IMR-90 (cell line): ENCODE measurements at places on chromosomes 16 and 17. TPM values are rescaled to one million over a fixed set of nuclear protein-coding genes. Genes with fewer than 3 reads are reported as not detected.
A peak's percentile ranks its signal among the peaks of the same experiment; 100 is the strongest.

- DNase-seq = peak; percentile 35
These were observed 3.0 kb upstream of the ZNF213 start for GRCh38 chr16:3131755-3132377.

- DNase-seq = peak; percentile 72
These were observed 19.7 kb upstream of the MEIOC start for GRCh38 chr17:44636562-44636961.

GRCh38 chr17:42171831-42172230 lies 9.1 kb downstream of the KCNH4 start:
- DNase-seq = no peak

DNA sequence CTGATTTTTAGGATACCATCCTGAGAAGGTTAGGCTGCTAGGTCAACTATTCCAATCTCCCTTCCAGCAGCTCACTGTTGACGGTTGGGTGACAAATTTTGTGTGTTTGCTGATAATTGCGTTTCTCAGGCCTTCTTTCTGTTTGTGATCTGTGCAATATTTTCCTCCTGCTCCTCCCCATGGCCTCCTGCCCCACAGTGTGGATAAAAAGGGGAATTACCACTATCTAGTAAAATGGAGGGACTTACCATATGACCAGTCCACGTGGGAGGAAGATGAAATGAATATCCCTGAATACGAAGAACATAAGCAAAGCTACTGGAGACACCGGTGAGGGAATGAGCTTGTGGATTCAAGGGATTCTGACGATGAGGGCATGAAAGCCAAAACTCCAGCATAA lies 9.2 kb downstream of the CHD3 start:
- DNase-seq = peak; percentile 77

- peak; percentile 17 for DNase-seq
These were observed 166.2 kb downstream of the XYLT1 start for GRCh38 chr16:17304491-17305119.

DNA sequence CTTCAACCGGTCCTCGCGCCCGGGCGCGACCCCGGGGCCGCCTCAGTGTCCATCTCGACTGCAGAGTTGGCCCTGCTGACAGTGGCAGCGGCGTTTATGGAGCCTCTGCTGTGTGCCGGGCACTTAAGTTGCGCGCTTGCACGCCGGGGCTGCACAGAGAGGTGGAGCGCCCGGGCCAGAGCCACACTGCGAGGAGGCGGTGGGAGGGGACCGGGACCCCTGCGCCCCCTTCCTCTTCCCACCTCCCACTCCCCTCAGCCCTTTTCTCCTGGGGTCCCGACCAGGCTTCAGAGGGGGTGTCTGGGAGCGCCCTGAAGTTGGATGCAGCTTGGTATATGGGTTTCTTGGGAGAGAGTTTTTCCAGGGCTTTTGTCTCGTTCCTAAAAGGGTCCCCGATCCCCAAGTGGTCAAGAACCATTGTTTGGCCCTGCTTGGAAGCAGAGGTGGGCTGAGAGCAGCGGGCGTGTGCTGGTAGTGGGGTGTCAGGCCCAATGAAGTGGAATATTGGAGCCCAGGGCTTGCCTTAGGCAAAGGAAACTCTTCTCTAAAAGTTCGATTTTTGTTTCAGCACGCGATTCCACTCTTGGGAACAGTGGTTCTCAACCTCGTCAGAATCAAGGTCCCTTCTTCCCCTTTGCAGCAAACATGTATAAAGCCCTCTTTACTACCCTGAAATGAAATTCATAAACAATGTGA lies 605 bp downstream of the MRTFB start:
- DNase-seq = no peak

- DNase-seq = no peak
These were observed 9.9 kb upstream of the MVD start for GRCh38 chr16:88672776-88673175.

Gene KRT12
- total RNA-seq = not detected in 2 replicates

Gene TPPP3
- 0.54 and 0.56 TPM in 2 replicates for total RNA-seq

DNA sequence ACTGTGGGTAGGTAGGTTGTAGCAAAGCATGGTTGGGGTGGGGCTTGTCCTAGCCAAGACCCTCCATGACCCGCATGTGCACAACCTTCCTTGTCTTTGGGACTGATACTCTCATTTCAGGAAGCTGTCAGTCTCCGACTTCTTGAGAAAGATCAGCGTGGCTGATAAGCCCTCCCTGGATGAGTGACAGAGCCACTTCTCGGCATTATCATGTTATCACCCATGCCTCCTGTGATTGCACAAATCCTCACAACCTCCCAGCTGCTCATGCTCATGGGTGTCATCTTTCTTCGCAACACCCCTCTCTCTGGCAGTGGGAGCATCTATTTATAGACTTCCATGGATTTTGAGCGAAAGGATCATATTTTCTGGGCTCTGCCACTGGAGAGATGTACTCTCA lies 314.2 kb downstream of the FOXL1 start:
- peak; percentile 59 for DNase-seq

DNA sequence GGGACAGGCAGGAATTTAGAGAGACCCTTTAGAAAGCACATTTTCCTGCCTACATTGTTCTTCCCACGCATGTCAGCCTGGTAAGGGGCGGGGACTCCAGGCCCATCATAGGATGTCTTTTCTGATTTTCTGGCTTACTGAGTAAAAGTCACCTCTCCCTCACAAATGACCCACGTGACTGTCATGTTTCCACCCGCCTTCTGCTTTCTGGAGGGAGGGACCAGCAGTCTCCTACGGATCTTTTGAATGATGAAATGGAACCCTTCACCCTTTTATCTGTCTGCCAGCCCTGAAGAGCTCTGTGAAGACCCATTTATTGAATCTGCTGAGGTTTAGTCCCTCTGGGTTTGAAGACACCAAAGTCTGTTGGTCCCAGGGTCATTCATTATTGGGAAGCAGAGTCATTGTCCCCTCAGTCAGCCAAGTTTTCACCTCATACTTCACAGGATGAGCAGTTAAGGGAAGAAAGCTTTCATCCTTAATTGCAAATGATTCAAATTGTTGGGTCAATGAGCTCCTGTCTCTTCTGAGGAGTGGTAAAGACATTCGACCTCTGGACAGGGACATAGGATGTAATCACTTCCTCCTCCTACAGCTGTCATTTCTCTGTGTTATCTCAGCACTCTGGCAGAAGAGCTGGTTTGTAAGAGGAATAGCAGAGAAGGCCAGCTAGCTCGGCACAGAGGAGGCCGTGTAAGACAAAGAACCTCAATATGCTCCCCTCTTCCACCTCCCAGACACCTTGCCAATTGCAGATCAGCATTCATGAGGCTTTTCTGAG lies 446.1 kb downstream of the HS3ST3B1 start:
- no peak for DNase-seq

Gene ARSG
- 2.9 and 3.1 TPM in 2 replicates for total RNA-seq

Gene CEMP1
- total RNA-seq = not detected in 2 replicates

DNA sequence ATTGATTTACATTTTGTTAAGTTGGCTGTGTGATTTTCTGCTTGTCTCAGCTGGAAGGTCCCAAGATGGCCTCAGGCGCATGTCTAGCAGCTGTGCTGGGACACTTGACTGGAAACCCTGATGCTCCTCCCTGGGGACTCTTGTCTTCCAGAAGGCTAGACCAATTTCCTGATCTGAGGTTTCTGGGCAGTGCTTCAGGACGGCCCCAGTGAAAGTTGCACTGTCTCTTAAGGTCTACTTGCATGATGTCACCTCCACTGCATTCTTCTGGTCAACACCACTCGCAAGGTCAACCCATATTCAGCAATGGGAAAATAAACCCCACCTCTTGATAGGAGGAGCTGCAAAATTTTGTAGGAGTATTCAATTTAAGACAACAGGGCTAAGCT lies 116.0 kb downstream of the SALL1 start:
- no peak for DNase-seq

- no peak for DNase-seq
These were observed 12.4 kb upstream of the CYB561 start for GRCh38 chr17:63458478-63458877.

Gene KRTAP17-1
- not detected in 2 replicates for total RNA-seq

DNA sequence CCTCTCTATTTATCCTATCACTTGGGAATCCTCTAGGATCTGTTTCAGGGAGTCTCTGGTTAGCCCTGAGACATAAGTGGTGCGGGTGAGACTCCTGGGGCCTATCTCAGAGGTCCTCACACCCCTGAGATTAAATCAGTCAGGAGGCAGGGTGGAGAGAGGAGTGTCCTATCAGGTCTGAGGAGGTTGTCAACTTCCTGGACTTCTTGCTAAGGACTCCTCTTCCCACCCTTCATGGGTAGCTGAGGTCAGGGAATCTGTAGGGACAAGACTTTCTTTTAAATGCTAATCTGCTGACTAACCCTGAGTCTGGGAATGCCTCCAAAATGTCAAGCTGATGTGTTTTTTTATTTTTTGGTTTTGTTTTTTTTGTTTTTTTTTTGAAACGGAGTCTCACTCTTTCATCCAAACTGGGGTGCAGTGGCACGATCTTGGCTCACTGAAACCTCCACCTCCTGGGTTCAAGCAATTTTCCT lies 6.6 kb upstream of the ARMC5 start:
- DNase-seq = peak; percentile 94

DNA sequence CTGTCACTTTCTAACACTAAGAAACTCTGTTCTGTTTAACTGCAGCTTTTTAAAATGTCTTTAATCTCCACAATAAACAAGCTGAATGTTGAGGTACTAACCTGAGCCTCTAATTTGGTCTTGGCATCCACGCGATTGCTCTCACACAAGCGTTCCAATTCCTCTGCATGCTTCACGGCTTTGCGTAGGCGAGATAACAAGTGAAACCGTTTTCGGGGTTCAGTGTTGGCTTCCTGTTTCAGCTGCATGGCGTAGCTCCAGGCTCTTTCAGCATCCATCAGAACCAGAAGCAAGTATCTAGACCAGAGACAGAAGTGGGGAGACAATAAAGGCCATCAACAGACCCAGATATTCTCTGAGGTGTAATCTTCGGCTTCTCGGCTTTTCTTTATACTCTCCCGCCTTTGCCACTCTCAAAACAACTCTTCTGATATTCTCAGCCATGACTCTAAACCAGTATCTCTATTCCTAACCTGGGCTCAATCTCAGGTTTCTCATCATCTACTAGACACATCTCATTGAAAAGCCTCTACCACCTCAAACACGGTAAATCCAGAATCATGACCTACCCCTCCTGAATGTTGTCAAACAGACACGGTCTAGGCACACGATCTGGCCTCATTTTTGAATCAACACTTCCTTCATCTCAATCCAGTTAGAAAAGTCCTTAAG lies 8.3 kb downstream of the SRP68 start:
- no peak for DNase-seq

- no peak for DNase-seq
These were observed 1.6 kb downstream of the ACTG1 start for GRCh38 chr17:81510785-81511553.

DNA sequence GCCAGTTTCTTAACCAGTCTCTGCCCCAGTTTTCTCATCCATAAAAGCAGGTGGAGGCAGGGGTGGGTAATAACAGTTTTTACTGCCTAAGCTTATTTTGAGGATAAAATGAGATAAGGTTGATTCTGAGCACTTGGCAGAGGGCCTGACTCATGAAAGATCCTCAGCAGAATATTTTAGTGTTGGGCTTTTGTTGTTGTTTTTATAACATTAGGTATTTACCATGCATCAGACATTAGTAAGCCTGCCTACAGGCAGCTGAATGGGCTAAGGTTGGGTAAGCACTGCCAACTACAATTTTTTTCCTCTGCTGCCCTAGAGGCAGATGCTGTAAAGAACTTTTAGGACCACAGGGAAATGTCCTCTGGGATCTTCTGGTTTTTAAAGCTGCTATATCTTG lies 43.1 kb downstream of the SCNN1G start:
- DNase-seq = no peak

GRCh38 chr16:81513204-81514040 lies 68.8 kb downstream of the CMIP start:
- DNase-seq = no peak

DNA sequence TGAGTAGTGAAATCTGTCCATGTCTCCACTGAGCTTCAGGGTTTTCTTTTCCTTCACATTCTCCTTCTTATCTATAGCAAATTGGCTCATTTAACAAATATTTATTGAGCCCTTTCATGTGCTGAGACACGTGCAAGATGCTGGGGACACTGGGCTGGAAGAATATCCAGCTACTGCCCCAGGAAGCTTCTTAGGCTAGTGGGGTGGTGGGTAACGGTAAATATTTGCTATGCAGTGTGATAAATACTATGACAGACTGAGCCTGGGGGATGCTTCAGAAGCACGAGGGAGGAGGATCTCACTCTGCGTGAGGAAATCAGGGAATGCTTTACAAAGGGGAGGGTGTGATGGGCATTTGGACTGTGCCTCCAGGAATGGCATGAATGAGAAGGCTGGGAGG lies 524.1 kb downstream of the GRIN2A start:
- DNase-seq = no peak

DNA sequence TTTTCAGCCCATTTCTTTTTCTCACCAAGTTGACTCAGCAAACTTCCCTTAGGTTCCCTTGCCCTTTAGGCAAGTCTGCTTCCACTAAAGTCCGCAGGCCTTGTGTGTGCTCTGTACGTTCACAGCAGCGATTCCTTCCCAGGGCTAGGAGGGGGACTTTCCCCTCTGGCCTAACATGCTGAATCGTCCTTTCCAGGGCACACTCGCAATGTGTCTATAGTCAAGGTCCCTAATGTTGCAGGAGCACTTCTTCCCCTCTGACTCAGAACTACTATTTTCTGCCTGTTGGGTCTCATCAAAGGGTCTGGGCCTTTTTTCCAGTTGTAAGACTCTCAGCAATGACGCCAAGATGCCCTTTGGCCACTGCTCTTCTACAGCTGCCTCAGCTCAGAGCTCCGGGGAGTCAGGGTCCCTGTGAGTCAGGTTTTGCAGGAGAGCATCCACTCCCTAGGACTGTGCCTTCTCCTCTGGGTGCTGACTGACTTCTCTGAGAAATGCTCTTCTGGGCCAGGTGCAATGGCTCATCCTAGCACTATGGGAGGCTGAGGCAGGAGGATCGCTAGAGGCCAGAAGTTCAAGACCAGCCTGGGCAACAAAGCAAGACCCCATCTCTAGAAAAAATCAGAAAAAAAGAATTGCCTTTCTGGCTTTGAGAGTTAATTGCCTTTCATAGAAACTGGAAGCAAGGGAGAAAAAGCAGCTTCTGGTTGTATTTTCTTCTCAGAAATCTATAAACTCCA lies 64.4 kb upstream of the TBX2 start:
- peak; percentile 93 for DNase-seq

DNA sequence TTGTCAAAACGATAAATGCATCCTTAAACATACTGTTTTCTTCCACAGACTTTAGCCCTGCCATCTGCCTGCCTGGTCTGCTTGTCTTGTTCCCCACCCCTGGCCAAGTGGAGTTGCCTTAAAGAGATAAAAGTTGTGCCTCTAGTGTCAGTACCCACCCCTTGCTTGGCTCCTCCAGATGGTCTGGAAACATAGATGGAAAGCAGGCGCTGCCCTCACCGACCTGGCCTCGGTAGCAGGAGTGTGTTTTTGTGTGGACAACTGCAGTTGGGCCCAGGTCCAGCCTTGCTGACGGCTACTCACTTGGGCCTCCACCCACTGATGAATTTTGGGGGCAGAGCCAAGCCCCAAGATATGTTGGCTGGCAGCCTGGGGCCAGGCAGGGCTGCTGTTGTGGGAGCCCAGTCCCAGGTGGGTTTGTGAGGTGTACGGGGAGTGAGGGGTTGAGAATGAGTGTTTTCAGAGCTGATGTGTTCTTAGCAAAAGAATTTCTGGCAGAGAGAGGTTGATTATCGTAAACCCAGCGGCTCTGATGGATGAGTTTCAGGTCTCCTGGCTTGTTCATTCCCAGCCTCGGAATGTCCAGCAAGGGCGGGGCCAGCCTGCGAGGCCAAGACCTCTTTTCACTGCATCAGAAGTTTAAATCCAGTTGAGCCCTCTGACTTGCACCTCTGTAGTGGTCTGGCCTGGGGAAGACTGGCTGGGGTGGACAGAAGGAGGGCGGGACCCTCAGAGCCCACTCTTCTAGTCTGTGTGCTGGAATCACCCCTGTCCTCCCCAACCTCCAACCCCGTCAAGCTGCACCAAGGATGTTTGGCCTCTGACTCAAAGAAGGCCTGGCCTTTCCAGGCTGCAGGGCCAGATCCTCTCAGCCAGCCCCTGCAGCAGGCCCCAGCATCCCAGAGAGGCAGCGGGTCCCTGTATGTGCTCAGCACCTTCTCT lies 179.7 kb downstream of the RAB11FIP4 start:
- peak; percentile 98 for DNase-seq
